ENCODE measurements at places on chromosomes 13 and 19.

DNA sequence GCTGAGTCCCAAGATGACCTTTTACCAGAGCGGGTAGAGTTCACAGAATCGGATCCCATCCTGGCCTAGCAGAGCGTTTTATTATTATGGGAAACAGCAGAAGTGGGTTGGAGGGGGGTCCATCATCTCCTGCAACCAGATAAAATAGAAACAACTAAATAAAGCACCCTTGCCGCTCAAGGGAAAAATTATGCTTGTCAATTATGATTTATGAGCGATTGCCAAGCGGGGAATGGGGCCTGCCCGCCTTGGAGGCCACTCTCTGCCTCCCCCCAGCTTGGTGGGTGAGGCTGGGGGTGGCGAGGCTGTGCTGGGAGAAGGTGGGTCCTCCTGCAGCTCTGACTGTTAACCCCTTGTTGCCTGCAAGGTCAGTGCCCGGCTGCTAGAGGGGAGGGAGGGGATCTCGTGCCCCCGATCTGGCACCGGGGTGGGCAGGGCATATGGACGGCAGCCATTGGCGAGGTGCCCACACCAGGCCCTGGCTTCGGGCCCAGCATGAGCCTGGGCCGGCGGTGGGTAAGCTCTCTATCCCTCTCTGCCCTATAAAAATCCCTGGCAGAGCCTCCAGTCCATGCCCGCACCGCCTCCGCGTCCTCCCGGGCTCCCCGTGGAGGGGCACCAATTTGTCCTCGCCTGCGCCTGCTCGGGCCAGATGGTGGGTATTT is 129.1 kb downstream of the URI1 start:
- peak; percentile 41 for DNase-seq

- DNase-seq, result no peak
These were observed 227.9 kb upstream of the ARGLU1 start for GRCh38 chr13:106795847-106796246.

DNA sequence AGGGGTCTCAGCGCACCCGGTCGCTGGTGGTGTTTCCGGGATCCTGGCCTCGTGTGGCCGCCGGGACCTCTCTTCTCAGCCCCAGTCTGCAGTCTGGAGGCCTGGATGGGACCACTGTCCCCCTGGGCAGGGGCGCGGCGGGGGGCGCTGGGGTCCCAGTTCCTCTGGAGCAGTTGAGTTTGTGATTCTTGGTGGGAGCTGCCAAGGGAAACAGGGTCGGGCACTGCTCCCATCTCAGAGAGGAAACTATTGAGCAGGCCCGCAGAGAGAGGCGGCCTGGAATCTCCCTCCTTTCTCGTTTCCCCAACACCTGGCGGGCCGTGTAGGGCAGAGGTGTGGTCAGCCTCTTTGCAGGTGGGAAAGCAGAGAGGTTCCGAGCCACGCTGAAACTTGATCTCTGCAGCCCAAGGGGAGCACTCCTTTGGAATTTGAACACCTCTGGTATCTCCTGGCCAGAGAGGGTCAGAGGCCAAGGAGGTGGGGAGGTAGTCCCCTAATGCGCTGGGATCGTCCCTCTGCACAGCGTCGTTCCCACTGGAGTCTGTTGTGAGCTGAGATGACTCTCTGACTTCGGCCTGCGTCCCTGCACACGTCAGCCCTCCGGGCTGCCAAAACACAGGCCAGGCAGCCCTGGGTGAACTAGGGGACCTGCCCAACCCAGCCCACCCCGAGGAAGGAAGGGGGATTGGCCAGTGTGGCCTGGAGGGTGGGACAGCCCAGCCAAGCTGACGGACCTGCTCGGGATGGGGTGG is 741 bp downstream of the PLEKHF1 start:
- DNase-seq, result no peak

DNA sequence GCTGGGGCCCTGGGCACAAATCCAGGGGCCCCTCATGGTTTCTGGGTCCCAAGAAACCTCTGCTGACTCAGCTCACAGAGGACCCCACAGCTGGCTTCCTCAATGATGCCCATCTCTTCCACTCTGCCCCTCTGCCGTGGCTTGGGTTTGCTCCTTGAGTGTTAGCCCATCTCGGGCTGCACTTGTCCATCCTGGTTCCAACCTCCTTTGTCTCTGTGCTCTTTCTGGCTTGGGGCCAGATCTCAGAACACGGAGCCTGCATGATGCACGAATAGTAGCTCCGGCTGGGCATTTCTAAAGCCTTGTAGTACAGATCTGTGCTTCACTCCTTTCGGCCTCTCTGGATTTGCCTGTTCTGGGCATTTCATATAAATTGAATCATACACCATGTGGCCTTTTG is 53.8 kb downstream of the F2RL3 start:
- no peak for DNase-seq

GRCh38 chr13:42883771-42884467 is 102.5 kb downstream of the FAM216B start:
- DNase-seq, result peak; percentile 63

GRCh38 chr19:16419669-16420335 is 52.0 kb downstream of the EPS15L1 start:
- DNase-seq, result no peak

DNA sequence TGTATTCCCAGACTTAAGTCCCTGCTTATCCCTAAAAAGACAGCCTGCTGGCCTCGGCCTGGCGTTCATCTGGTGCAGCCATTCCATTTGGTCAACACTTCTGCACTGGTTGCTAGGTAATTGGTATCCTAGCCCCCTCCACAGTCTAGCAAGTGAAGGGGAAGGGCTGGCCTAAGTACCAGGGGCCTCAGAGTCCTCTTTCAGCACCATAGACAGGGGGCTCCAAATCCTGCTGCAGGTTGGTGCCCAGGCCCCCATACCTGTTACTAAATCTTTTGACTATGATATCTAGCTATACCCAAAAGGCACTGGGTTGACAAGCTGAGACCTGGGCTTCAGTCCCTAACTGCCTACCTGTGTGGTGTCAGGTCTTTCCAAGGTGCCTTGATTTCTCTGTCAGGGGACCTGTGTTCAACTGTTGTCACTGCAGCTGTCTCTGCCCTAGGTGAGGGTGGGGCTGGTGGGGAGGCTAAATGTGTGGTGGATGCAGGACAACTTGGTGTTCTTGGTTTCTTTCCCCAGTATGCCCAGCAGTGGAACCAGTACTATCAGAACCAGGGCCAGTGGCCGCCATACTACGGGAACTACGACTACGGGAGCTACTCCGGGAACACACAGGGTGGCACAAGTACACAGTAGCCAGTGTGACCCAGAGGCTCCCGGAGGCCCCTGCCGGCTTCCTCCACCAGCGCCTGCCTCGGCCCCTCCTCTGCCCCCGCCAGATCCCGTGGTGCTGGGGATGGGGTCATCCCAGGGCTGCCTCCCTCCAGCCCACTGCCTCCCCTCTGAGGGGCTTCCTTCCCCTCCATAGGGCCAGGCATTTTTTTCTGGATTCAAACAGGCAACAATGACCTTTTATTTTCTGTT is 3.8 kb upstream of the CCDC97 start:
- DNase-seq, result no peak

DNA sequence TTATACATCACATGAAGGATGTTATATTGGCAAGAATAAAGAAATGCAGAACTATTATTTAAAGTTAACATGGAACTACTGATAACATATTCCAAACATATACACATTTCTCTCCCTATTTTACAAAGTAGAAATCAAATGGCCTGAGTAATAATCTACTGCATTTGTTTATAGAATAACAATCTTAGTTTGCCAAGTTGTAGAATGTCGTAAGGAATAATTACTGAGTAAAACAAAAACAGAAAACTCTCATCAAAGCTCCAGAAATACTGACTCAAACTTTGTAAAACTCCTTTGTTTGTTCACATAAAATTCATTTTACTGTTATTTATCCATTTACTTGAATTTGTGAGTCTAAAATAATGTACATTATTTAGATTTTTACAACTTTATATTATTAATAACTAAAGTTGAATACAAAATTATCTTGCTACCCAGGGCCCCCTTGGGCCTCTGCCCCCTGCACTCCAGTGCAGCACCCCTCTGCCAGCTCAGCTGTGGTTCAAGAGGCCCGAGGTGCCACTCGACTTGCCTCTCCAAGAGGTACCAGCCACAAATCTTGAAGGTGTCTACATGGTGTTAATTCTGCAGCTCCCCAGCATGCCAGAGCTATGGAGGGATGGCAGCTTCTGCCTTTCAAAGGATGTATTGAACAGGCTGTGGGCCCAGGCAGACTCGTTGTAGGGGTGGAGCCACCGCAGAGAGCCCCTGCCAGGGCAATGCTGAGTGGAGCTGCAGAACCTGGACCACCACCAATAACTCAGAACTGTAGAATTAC is 2819.7 kb downstream of the PCDH9 start:
- no peak for DNase-seq

DNA sequence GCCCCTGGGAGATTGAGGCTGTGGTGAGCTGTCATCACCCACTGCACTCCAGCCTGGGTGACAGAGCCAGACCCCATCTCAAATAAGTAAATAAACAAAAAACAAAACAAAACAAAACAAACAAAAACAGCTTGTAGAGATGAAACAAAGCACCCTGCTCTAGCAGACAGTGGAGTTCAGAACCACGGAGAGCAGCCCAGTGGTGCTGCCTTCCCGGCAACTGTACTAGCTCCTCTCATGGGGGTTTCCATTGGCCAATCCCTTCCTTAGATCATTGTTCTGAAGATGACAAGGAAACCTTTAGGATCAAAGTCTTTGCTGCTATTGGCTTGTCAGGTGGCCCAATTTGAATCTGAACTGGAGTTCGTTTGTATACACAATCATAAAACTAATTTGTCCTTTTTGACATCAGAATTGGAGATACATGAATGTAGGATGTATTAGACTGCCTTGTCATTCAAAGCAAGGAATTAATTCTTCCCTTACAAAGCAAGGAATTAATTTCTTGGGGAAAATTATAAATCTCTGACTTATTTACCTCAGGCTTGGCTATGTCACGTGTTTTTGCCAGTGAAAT is 19.7 kb upstream of the SYCN start:
- no peak for DNase-seq

- no peak for DNase-seq
These were observed 5.1 kb upstream of the KLF2 start for GRCh38 chr19:16319481-16319880.

GRCh38 chr13:78657699-78658629 is 991 bp downstream of the OBI1 start:
- no peak for DNase-seq

DNA sequence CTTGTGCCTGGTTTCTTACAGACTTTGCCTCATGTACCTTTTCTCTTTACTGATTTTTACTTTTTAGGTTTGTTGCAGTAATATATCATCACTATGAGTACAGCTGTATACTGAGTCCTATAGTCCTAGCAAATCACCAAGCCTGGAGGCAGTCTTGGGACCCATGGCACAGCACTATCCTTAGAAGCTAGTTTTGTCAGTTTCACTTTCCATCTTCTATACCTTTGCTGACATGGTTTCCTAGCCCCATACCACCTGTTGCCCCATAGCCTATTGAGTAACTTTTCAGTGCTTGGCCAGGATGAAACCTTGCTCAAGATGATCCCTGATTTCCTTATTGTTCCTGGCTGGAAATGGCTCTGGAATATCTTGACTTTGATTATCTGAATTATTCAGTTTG is 826.4 kb downstream of the GPC5 start:
- no peak for DNase-seq

All from left hindlimb (tissue), 1 donor.